Stimulated activated CD8-positive, alpha-beta memory T cell treated with anti-CD3 and anti-CD28 coated beads, Interleukin-7, amount 100 ng/mL, for 4 hours (primary cell): ENCODE measurements at places on chromosomes 12 and 14.

DNA sequence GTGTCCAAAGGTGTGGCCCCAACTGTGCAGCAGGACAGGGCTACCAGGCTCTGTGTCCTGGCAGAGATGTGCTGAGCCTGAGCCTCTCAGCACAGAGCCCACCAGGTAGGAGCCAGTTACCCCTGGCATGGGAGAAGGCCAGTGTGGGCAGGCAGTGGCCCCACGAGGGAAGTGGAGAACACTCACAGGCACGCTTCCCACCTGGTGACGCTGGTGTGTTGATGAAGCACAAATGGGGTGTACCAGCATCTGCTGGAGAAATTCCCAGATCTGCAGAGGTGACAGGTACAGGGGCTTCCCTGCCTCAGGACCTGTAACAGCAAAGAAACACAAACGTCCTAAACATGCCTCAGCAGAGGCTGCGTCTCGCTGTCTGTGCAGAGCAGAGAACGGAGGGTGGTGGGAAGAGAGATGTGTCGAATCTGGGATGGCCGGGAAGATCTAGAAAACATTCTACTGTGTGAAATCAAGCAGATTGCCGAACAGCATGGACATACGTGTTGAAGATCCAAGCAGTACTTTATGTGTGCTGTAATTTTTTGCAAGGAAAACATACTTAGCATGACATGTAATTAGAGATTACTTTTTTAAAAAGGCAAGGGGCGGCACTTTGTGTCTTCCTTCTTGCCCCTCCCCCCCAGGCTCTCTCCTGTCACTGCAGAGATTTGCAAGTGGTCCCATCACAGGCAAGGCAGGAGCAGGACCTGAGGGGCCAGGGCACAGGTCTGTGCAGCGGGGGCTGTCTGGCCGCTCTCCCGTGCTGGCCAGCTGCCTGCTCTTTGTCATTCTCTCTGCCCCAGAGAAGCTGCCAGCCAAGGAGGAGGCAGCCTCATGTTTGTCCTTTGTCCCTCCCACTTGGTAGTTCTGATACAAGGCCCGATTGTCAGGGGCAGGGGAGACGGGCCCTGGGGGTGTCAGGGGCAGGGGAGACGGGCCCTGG, 17.3 kb downstream of the HIP1R start:
- DNase-seq: no peak

GRCh38 chr12:101599311-101599710, 4.5 kb downstream of the MYBPC1 start:
- DNase-seq: no peak

- no peak for DNase-seq
These were observed 391.2 kb downstream of the AEBP2 start for GRCh38 chr12:19830446-19830845.

DNA sequence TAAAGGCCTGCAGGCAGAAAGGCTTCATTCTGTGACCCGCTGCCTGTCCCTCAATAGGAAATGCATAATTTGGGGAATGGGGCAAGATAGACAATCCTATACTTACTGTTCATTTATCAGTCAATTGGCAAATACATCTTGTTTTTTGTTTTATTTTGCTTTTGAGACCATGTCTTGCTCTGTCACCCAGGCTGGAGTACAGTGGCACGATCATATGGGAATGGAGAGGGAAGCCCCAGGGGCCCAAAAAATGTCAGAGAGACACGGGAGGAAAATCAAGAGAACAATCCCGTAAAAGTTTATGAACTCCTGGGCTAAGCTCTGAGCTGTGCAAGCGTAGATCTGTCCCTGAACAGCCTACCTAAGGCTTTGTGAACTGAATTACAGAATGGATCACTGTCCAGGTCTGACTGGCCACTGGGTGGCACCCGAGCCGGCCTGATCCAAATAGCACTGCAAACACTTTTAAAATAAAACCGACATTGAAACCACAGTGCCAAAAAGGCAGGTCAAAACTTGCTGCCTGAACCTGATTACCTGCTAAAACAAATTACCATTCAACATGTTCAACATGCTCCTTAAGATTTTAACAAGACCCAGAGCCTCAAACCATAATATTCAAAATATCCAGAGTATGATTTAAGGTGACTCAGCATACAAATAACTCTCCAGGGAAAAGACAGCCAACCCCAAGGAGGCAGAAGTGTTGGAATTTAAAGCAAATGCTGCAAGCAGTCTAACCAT, 11.8 kb downstream of the COPS7A start:
- no peak for DNase-seq

DNA sequence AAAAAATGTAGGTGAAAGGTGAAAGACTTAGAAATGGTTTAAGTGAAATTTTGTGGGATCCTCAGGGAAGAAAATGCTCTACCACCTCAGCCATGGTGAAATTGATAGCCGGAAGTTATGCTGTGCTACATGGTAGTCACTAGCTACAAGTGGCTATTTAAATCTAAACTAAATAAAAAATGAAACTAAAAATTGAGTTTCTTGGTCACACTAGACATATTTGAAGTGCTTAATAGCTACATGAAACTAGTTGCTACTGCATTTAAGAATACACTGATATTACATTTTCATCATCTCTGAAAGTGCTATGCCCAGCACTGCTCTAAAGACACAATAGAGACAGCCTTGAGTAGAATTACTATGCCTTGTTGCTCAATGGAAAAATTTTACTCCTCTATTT, 10.3 kb upstream of the SLCO1B3 start:
- no peak for DNase-seq

DNA sequence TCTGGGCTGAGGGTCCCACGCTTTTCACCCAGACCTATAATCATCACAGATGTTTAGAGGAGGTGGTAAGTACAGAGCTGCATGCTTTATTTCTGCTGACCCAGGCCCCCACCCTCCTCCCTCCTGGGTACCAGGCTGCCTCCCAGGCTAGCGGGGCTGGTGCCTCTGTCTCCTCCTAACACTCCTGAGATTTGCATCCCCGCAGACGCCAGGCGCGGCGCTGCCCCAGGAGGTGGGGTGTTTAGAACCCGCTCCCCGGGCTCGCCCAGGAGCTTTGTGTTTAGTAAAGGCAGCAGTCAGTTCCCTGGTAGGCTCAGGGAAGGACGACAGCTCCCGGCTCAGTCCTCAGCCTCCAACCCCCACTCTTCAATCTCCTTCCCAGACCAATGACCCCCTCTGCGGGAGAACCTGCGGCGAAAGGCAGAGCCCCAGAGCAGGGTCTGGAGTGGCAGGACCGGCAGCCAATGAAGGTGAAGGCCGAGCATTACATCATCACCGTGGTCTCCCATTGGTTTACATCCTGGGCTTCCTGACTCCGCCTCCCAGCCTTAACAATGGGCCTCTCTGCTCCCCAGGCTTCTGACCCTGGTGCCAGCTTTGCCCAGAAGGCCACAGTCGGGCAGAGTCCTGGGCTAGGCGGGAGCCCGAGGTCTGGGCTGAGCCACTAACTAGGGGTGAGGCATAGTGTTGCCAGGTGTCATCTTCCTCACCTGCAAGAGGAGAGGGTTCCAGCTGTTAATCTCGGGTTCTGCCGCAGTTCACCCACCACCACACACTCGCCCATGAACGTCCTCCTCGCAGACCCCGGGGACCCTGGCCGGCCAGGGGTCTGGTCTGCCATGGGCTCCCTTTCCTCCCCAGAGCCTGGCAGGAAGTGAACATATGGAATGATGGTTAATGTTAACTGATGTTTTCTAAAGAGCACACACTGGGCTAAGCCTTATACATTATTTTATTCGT, 57.5 kb downstream of the CALM1 start:
- no peak for DNase-seq

DNA sequence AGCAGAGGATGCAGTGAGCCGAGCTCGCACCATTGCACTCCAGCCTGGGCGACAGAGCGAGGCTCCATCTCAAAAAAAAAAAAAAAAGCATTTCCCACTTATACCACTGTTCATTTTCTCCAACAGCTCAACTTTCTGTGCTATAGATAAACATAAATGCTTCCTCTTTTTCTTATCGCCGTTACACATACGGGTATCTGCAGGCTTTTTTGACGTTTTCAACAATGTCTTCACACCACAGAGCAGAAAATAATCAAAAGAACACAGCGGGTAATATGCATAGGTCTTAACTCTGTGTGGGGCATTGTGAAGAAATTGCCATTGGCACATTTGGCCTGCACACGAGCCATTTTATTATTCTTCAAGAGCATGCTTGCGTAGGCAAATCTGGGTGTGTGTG, 86.4 kb downstream of the CAPZA3 start:
- no peak for DNase-seq

DNA sequence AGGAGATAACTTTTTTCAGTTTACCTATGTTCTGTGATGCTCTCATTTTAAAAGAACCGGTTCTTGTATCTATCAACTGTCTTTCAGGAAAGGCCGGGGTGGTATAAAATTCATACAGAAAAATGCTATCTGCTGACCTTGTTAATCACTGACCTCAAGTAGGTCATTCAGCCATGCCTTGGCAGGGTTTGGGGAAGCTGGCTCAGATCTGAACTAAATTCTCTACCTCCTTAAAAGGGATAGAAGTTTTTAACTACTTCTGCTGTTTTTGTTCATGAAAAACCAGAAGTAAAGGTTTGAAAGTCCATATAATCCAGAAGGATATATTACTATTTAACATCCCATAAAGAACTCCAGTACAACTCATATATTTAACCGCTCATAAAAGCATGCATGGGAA, 10.1 kb downstream of the MYRFL start:
- DNase-seq: no peak

DNA sequence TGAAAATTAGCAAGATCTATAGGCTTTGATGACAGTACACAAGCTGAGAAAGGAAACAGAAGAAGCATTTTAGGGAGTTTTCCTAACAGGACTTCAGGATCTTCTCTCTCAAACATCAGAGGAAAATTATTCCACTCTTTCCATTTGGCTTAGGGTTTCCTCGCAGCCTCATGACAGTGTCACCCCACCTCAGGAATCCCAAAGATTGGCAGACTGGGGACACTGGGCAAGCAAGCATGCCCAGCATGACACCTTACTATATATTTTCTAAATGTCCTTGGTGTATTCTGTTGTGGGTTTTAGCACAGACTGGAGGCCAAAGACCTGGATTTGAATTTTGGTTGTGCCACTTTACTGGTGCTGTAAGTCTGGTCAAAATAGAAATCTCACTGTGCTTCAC, 482.4 kb upstream of the SOX5 start:
- DNase-seq: no peak

- no peak for DNase-seq
These were observed 52.1 kb downstream of the DERA start for GRCh38 chr12:15963271-15963670.

GRCh38 chr14:102434647-102435175, 72.0 kb downstream of the TECPR2 start:
- DNase-seq: no peak

GRCh38 chr12:128911861-128912260, 58.6 kb downstream of the GLT1D1 start:
- no peak for DNase-seq

GRCh38 chr12:43749016-43749415, 9.6 kb downstream of the PUS7L start:
- DNase-seq: no peak

GRCh38 chr14:102949801-102950451, 27.5 kb downstream of the AMN start:
- no peak for DNase-seq

DNA sequence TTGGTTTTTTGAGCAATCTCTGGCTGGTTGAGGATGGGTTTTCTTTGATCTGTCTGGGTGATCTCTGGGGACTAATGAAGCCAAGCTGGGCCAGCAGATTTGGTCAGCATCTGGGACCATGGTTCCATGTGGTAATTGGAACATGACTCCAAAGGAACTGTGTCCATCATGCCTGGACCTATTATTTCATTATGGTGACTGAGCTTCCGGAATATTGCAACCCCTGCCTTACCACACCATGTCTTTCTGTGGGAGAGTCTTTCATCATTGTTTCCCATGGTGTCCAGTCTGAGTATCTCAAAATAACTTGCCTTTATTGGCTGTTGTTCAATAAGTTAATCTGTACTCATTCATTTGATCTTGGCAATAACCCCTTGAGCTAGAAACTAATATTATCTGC, 624.9 kb upstream of the TBX3 start:
- no peak for DNase-seq

- DNase-seq: no peak
These were observed 878.1 kb downstream of the DIO2 start for GRCh38 chr14:79333198-79333546.

DNA sequence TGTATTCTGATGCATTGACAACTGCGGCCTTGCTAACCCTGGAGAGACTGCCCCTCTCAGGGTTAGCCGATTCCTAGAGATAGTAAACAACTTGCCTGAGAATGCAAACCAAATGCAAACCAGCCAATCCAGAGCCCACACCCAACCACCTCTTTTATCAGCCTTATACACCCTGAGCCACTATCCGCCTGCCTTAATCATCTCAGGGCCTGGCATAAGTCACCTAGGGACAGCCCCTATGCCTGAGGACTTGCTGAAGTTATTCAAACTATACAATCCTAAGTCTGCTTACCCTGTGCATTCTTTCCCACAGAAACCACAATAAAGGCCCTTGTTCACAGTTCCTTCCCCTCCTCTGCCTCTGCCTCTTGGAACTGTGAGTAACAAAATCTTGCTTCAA, 177.2 kb downstream of the KCNA5 start:
- DNase-seq: no peak

DNA sequence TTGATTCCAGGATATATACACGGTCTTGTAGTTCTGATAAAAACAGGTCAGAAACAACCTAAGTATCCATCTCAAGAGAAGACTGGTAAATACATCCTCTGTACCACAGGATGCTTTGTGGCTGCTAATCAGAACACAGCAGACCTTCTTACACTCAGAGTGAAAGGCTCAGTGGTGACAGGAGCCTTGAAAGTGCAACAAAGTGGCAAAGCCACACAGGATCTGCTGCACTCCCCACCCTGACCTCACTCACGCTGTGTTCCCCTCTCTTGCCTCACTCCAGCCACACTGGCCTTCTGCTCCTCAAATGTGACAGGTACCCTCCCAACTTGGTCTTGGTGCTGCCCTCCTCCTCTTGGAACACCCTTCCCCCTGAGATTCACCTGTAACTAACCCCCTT, 98.1 kb upstream of the GRIP1 start:
- peak; percentile 25 for DNase-seq

GRCh38 chr14:99426265-99426664, 54.4 kb downstream of the SETD3 start:
- no peak for DNase-seq

DNA sequence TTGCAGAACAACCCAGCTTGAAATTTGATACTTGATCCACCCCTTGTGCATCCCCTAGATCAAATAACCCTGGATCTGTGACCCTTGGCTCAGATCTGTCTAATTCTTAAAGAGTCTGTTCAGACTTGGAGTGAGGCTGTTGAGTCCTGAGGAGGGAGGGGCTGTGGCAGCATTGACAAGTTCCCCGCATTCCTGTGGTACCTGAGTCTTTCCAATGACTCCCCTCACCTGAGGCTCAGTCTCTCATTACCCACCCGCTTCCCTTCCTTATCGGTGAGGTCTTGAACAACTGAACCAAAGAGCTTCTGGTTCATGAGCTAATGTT, 16.1 kb upstream of the HDAC7 start:
- no peak for DNase-seq

- DNase-seq: no peak
These were observed 8.3 kb downstream of the OR10AD1 start for GRCh38 chr12:48194799-48195201.
